ENCODE measurements at places on chromosomes 13 and 19.

DNA sequence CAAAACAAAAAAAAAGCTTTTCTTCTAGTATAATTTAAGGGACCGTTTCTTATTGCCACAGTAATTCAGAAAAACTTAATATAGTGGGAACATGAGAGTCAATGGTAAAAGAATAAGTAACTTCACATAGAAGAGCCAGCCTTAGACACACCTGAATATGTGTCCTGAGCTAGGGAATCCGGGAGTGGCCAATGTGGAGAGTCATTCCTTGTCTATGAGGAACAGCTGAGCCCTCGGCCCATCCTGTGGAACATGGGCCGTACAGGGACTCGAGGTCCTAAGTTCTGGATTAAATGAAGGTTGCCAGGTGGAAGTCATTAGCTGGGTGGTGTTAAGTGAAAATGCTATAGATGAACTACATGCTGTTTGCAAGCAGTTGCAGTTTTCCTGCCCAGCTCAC, 32.2 kb downstream of the EFNB2 start:
- DNase-seq, result no peak

- DNase-seq, result no peak
These were observed 17.3 kb upstream of the OVOL3 start for GRCh38 chr19:36093687-36094086.

DNA sequence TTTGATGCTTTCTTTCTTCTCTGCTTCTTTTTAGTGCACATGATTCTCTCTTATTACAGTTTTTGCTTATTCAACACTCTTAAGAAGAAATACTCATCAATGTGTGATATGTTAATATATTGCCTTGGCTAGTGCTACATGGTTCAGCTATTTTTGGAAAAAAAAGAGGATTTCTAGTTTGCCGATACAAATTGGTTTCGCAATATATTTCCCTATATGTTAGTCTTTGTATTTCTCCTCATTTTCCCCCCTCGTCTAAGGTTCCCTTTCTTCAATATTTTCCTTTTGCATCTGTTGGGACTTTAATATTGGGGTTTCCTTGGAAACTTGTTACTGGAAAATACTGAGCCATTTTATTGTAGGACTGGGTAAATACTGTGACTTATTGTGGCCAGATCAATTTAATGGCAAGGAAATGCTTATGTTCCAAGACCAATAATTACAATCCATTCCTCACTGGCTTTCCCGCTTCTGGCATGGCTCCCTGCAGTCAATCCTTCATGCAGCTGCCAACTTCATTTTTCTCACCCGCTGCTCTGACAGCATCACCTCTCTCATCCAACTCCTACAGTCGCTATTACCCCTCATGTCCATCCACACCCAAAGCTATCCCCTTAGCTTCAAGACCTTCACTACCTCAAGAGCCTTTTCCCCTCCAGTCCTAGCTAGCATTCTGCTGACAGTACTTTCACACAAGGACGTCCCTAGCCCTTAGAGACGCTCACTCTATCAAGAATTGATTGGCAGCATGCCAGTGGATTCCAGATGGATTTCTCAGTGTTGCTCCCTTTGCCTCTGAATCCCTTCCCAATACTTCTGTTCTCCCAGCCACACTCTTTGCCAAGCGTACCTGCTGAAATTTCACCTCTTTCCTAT, 280.1 kb upstream of the TMTC4 start:
- DNase-seq, result no peak

DNA sequence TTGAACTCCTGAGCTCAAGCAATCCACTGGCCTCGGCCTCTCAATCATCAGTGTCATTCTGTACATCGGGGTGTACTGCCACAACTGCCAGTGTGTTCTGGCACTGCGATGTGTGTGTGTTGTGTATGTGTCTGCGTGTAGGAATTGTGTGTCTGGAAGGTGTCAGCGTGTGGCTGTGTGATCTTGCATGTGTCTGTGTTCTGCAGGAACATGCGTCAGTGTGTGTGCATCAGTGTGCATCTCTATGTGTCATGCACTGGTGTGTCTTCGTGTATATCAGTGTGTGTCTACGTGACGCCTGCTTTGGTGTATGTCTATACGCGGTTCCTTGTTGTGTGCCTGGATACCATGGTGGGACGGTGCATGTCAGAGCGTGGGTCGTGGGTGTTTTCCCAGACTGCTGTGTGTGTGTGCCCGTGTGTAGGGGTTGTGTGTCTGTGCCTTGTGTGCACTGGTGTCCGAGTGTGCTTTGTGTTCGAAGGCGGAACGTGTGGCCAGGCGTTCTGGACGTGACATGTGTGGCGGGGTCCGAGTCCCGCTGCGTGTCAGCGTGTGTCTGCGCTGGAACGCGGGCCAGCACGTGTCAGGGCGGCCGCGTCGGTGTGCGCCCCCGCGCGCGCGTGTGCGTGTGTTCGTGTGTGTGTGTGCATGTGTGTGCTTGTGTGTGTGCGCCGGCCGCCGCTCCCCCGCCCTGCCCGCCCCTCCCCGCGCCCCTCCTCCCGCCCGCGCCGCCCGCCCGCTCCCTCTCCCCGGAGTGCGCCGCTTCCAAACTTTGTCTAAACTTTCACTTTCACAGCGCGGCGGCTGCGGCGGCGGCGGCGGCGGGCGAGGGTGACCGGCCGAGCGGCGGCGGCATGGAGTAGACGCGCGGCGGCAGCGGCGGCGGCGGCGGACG, at the start of gene NFIX:
NFIX (plus strand) TSS at position 775 of the 895 bp plus-strand sequence. CDS start 363 bp downstream, outside the sequence.
- DNase-seq, result peak; percentile 36

GRCh38 chr19:32573492-32573794, 7.5 kb upstream of the PDCD5 start:
- DNase-seq, result no peak

- no peak for DNase-seq
These were observed 1.9 kb upstream of the RABAC1 start for GRCh38 chr19:41960973-41961372.

GRCh38 chr13:112065867-112066623, 904 bp upstream of the SOX1 start:
- DNase-seq, result no peak

DNA sequence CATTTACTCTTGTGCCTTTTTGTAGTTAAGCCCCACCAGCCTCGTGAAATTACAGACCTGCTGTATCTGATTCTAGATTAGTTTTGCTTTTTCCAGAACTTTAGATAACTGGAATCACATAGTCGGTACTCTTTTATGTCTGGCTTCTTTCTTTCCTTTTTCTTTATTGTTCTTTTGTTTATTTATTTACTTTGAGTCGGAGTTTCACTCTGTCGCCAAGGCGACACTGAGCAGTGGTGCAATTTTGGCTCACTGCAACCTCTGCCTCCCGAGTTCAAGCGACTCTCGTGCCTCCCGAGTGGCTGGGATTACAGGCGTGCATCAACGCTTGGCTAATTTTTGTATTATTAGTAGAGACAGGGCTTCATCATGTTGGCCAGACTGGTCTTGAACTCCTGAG, 6.0 kb upstream of the NCCRP1 start:
- DNase-seq, result no peak

GRCh38 chr19:57648331-57649003, 15.5 kb downstream of the ZNF211 start:
- no peak for DNase-seq

DNA sequence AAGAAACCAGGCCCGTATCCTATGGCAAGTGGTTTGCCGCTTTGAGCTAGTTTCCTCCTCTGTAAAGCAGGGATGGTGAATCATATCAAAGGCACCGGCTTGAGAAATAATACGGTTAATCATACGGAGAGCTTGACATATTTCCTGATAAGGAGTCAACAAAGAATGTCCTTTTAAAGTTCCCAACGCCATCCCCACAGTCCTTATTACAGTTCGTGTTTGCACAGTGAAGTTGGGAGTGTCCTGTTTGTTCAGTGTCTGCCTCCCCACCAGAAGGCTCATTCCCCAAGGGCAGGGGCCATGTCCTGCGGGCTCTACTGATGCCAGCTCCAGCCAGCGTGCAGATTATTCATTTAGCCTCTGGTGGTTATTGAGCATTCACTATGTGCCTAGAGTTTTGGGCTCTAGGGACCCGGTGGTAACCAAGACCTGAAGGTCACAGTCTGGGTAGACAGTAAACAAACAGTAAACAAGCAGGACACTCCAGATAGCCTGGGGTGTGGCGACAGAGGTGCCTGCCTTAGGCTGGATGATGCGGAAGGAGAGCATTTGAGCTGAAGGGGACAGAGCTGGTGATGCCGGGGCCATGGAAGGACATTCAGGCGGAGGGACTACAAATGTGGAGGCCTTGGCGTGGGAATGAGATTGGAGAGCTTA, 6.3 kb downstream of the GRAMD1A start:
- no peak for DNase-seq

DNA sequence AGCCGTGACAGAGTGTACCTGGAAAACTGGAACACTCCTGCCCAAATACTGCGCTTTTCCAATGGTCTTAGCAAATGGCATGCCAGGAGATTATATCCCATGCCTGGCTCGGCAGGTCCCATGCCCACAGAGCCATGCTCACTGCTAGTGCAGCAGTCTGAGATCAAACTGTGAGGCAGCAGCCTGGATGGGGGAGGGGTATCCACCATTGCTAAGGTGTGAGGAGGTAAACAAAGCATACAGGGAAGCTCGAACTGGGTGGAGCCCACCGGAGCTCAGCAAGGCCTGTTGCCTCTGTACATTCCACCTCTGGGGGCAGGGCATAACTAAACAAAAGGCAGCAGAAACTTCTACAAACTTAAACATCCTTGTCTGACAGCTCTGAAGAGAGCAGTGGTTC, 10.5 kb downstream of the CYP2A13 start:
- no peak for DNase-seq

- DNase-seq, result no peak
These were observed 18.4 kb upstream of the MYADM start for GRCh38 chr19:53849237-53849676.

DNA sequence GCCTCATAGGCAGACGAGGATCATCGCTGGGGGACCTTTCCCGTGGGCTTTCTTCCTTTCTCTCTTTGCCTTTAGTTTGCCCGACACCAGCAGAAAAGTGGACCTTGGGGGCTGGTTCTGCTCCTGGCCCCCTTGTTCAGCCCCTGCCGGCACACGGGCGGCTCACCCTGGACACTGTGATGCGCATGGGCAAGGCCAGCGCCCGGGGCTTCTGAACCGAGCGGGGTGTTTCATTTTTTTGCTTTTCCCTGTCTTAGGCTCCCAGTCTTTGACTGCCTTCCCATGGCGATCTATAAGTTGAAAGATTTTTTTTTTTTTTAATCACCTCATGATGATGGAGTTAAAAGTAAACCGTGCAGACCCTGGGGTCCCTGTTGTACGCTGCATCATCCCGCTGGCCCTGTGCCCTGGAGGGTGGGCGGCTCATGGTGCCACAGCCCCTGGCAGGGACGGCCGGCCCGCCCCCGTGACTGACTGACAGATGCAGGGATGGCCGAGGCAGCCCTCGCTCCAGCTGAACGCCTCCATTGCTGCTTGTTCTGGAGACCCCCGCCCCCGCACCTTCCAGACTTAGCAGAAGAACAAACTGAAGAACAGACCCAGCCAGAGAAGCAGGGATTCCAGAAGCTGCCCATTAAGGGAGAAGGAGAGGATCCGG, 9.6 kb downstream of the TSSK6 start:
- no peak for DNase-seq

DNA sequence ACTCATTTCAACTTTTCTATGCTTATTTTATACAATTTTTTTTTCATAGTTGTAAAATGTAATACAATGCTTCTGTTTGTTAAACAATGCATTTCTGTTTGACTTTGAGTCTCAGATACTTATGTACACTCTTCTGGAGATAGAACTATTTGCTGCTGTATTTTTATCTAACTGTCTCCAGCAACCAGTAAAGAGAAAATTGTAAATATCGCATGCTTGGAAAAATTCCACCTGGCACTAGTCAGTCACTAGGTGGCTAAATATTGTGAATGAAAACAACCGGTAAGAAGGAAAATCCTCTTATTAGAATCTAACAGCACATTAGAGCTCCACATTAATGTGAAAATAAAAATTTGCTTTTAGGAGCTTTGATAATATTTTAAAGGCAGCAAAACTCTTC, 876.5 kb downstream of the PCDH9 start:
- DNase-seq, result no peak

- DNase-seq, result no peak
These were observed 1.1 kb downstream of the ARGLU1 start for GRCh38 chr13:106566641-106567473.

DNA sequence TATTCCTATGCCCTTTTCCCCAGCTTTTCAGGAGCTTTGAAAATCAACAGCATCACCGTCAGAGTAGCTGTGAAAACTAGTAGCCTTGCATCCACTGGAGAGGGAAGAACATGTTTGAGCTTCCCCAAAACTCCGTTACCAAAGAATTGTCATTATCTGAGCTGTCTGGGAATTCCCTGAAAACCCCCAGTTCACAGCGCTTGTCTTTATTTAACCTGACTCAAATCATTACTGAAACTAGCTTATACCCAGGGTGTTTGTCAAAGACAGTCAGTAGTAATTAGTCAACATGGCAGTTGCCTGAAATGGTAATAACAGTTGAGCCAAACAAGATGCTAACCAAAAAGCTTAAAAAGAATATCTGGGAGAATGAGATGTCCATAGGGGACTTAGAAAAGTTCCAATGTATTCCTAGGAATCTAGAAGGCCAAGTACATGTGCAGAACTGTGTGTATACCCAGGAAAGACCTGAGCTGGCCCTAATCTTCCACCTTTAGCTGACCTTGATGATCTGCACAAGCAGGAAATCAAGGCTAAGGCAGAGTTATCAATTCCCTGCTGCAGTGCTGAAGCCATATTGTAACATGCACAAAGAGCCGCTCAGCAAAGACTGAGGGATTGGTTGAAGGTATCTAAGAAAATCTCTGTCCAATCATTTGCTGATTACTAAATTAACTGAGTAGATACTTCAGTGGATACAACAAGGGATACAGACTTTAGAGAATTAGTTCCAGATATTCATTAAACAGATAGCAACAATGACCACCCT, 130.8 kb downstream of the KL start:
- no peak for DNase-seq

GRCh38 chr13:72168126-72168855, 301.3 kb upstream of the DACH1 start:
- DNase-seq, result no peak

GRCh38 chr19:11204076-11204602, 6.8 kb upstream of the KANK2 start:
- no peak for DNase-seq

GRCh38 chr19:52296400-52296772, 583 bp upstream of the ZNF480 start:
- no peak for DNase-seq

GRCh38 chr19:30341611-30342201, 30.5 kb upstream of the ZNF536 start:
- DNase-seq, result no peak

DNA sequence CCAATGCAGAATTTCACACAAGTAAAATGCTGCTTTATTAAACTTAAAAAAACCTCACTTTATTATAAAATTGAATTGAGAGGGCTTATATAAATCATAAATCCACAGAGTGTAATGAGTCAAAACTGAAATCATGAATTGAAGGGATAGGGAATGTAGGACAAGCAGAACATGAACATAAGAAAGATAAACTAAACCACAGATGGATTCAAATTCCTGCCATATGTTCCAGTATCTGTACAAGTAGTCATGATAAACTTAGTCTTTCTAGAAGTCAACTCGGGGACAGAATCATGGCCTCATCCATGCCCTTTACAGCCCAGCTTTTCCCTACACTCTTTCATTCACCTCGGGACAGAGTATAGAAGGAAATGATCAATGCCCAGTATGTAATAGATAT, 16.6 kb downstream of the LMO7 start:
- DNase-seq, result no peak

GRCh38 chr13:98143601-98144026, 720 bp downstream of the FARP1 start:
- no peak for DNase-seq

- DNase-seq, result no peak
These were observed 4.6 kb downstream of the NECTIN2 start for GRCh38 chr19:44850641-44851109.

Data from T-cell (primary cell).